A549 treated with ZK216348 at 1 μM for 4 hours (cell line): ENCODE measurements at places on chromosomes 2 and 18. TPM values are rescaled to one million over a fixed set of nuclear protein-coding genes. Genes with fewer than 3 reads are reported as not detected.

Gene NETO1
- not detected in 5 replicates for total RNA-seq

Gene STARD6
- total RNA-seq = not detected in 5 replicates

Gene MYO5B
- total RNA-seq = 8.4 to 12.8 TPM (median 11.0 TPM) in 5 replicates

Gene SGPP2
- 0.24 to 0.46 TPM (median 0.38 TPM) in 5 replicates for total RNA-seq

Gene C2orf66
- total RNA-seq = 0.11 TPM in 1 of 5 replicates, not detected in the others

Gene DYNAP
- total RNA-seq = not detected in 5 replicates

Gene SPC25
- 15.2 to 25.5 TPM (median 20.1 TPM) in 5 replicates for total RNA-seq

Gene LIMS3
- total RNA-seq = not detected in 5 replicates

Gene EGR4
- 0.09 to 0.43 TPM (median 0.20 TPM) in 5 replicates for total RNA-seq

Gene ZNF892
- 0.28 to 0.70 TPM (median 0.40 TPM) in 5 replicates for total RNA-seq

Gene HOXD4
- 0.44 to 0.66 TPM (median 0.56 TPM) in 5 replicates for total RNA-seq

Gene DLX1
- 2.6 to 3.7 TPM (median 3.2 TPM) in 5 replicates for total RNA-seq

Gene LYPD1
- total RNA-seq = 12.0 to 19.6 TPM (median 15.8 TPM) in 5 replicates

Gene ALPP
- total RNA-seq = 2.4 to 3.3 TPM (median 2.7 TPM) in 5 replicates

Gene CPLX4
- total RNA-seq = not detected in 5 replicates

Gene SCN7A
- total RNA-seq = not detected in 5 replicates

Gene SLC5A7
- total RNA-seq = not detected in 5 replicates

Gene MOGAT1
- not detected in 5 replicates for total RNA-seq

Gene GNLY
- total RNA-seq = 0.38 TPM in 1 of 5 replicates, not detected in the others

Gene ELMOD3
- 10.8 to 15.4 TPM (median 12.5 TPM) in 5 replicates for total RNA-seq
